ENCODE measurements at places on chromosomes 4 and X.
A peak's percentile ranks its signal among the peaks of the same experiment; 100 is the strongest.

DNA sequence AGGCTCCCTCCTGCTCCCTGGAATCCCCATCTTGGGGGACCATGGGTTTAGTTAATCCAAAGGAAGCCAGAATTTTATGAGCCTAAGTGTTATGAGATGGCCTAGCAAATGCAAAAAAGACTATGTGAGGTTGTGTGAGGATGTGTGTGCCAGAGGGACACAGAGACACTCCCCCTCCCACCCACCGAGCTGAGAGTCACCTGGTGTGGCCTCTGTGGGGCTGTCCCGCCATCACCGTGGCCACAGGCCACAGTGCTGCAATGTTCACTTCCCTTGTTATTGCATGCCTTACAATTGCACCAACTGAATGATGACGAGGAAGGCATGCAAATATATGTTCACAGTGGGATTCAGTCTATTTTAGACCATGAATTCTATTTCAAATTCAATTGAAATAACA lies 601 bp upstream of the FGFBP2 start:
- no peak for DNase-seq

- DNase-seq = peak; percentile 57
Observed at GRCh38 chrX:38052096-38052495, 45.7 kb downstream of the SYTL5 start.

DNA sequence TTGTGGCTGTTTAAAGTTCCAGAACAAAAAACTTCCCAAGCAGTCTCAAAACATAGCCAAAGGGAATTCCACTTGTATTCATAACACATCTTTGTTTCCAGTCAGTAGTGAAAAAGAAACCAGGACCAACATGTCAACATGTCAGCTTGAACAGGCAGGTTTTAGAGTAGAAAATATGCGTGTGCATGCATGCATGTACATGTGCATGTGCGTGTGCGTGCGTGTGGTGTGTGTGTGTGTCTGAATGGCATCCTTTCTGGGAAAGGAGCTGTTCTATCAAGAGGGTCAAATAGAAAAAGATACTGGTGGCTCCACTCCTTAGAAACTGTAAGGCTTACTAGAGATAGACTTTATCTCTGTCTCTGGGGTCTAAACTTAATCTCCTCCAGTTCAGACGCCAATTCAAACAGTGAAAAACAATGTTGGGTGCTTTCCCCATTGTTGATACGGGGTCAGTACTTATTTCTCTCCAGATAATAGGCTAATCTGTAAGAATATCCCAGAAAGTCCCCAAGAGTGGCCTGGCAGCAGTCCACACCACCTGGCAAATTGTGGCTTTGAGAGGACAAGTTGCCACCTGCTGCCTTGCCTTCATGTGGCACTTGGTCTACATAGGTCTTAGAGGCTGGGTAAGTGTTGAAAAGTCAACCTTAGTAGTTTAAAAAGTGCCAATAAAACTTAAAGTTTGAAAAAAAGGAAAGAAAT lies 110.4 kb downstream of the SCD5 start:
- no peak for DNase-seq

GRCh38 chr4:74016068-74016467 lies 17.6 kb upstream of the CXCL5 start:
- no peak for DNase-seq

GRCh38 chr4:97643179-97643578 lies 500.1 kb downstream of the STPG2 start:
- DNase-seq = no peak

- DNase-seq = no peak
Observed at GRCh38 chrX:20965270-20966044, 408.8 kb upstream of the CNKSR2 start.

GRCh38 chrX:119729408-119730201 lies 28.8 kb upstream of the SOWAHD start:
- DNase-seq = no peak

DNA sequence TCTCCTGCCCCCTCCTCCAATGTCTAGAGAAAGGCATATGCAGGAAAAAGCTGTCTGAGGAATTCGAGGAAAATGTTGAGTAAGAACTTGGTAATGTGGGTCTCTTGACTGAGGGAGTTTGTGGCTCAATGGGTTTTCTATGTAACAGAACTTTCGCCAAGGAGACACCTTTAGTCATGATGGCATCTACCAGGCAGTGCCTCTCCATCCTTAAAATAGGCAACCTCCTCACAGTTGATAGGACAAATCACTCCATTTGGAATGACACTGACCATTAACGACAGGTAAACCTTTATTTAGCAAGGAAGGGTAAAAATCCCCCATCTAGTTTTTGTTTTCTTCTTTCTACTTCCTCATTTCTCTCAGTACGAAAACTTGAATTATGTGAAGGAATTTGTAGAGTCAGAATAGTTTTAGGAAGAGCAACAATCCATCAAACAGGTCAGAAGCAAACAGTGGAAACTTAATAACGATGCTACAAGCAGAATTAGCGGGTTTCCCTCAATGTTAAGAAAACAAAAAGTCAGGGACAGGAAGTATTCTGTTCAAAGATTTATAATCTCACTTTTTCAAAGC lies 2.7 kb downstream of the GSX2 start:
- no peak for DNase-seq

DNA sequence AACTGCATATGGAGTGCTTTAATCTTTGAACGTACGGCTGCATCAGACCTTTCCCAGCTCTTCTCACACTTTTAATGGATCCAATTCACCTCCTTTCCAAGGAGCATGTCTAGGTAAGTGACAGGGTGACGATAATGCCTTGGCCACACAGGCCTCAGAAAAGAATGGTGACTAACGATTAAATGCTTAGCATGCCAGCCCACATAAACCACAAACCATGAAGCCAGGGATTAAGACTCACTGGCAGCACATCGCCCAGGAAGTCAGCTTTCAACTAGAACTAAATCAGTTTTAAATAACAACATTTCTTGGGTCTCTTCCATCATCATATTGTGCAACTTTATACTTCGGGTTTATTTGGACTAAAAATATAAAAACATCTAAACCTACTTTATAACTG lies 28.7 kb downstream of the INPP4B start:
- peak; percentile 83 for DNase-seq

DNA sequence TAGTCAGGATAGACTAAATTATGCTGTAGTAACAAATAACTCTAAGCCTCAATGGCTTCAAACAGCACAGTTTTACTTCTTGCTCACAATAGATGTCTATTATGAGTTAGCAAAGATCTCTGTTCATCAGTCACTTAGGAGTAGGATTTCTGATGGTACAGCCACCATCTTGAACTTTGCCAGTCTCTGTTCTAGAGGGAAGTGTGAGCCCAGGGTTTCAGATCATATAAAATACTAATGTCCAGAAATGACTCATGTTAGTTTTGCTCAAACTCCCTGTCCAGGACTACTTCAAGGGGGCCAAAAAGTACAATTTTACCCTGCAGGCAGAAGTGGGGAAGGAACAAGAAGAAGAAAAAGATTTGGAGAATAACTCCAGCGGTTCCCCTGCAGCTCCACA lies 77.1 kb upstream of the LSM6 start:
- no peak for DNase-seq

DNA sequence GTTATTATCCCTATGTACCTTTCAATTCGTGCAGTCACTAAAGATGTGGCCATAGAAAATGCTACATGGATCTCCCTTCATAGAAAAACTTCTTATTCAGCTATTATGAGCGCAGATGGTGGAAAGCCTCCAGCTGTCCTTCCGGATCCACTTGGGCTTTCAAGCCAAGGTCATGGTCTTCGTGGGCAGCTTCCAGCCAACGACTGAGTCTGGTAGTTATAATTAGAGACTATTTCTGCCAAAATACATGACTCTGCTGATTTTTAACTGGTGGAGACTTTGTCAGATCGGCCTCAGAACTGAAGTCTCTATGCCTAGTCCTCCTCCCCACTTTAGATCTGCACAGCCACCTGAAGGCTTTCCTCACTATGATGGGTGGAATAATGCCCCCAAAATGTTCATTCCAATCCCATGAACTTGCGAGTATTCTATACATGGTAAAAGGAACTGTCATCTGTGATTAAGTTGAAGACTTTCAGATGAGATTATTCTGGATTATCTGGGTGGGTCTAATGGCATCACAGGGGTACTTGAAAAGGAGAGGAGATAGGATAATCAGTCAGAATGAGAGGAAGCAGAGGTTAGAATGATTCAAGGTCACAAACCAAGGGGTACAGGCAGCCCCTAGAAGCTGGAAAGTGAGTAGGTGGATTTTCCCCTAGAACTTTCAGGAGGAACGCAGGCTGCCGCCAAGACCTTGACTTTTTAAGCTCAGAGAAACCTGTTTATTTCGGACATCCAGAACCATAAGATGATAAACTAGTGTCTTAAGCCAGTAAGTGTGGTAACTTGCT lies 171.1 kb upstream of the CXCL13 start:
- DNase-seq = no peak

Data from BJ (cell line).